ENCODE measurements at places on chromosomes 1 and 21.

GRCh38 chr1:187999973-188000372, 1171.2 kb downstream of the PLA2G4A start:
- no peak for DNase-seq

GRCh38 chr1:98386675-98387440, 274.7 kb upstream of the SNX7 start:
- DNase-seq, result no peak

DNA sequence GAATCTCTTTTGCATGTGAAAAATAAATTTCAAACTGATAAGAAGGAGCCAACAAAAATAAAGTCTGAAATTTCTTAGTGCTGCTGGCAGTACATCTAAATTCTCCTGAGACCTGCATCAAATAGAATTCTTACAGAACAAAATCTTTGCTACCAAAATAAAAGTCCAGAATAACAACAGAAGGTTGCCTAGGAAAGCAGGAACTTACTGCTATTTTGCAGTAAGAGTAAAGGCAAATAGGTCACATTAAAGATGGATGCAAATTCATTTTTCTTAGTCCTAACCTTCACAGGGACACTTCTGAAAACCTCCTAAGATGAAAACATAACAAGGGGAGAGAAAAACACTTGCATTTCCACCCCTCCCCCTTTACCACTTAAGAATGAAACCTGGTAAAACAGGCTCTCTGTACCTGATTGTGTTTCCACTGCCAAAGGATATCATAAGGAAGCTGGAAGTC, 59.0 kb downstream of the RUSC1 start:
- no peak for DNase-seq

- DNase-seq, result no peak
Observed at GRCh38 chr1:175537571-175537970, 205.8 kb downstream of the TNR start.

DNA sequence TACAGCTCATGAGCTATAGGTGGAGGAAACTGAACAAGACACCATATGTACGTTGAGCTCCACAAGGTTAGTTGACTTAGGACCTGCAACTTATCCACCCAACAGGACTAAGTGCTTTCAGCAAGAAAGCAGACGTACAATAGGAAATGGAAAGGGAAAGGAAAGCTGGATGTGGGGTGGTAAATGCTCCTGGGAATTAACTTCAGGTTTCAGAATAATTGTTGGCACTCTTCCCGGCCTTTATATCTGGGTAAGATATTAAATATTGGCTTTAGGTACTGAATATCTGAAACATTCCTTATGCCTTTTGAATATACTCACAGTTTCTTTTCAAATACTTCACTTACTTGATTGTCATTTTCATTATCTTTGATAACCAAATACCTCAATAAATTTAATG, 36.3 kb downstream of the GLMN start:
- DNase-seq, result no peak

GRCh38 chr1:222618880-222619596, 1.1 kb downstream of the MIA3 start:
- DNase-seq, result no peak

DNA sequence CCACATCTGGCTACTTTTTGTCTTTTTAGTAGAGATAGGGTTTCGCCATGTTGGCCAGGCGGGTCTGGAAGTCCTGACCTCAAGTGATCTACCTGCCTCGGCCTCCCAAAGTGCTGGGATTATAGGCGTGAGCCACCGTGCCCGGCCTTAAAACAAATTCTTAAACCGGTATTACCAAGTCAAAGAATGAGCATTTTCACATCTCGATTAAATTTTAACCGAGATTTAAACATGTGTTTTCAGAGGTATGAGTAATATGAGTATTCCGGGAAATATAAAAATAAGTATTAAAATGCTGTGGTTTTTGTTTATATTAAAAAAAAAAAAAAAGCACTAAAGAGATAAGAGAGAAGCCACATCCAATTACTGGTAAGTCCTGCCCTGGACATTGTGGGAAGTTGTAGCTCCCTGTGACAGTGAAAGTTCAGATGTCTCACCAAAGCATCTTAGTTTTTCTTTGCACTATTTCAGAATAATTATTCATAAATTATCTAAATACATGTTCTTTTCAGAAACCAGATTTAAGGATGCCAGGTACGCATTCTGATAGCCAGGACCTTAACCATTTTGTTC, 24.9 kb downstream of the ZNF281 start:
- no peak for DNase-seq
